ENCODE measurements at places on chromosomes 2 and 18.

- no peaks in the 10 kb centered on the region for H3K27me3 ChIP-seq
- DNase-seq, result no peak
- no peak overlapping the region for H3K27ac ChIP-seq
Measured at GRCh38 chr2:176508374-176508773, 239.1 kb downstream of the MTX2 start.

- no peaks in the 10 kb centered on the region for H3K27me3 ChIP-seq
- no peaks in the 10 kb centered on the region for H3K36me3 ChIP-seq
- H3K27ac ChIP-seq, result peak overlapping the region; percentile 44
- no peaks in the 10 kb centered on the region for H3K4me1 ChIP-seq
Measured at GRCh38 chr2:174965992-174966744, 39.0 kb downstream of the CHN1 start.

DNA sequence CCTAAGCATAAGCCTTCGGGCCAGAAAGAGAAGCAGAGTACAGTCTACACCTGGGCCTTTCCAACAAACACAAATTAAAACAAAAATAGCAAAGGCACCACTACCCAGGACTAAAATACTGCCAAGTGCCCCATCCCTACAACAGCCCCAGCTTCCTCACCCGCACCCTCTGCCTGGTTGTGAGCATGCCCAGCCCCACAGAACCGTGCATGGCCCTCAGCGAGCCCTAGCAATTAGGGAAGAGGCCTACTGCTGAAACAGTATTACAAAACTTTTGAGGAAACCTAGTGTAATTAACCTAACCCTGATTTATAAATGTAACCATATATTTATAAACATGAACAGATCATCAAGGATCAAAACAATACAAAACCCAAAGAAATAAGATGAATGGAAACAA lies 44.2 kb downstream of the FARSB start:
- H3K36me3 ChIP-seq, result peaks cover 13% of the 10 kb centered on the region
- DNase-seq, result no peak
- H3K4me1 ChIP-seq, result no peaks in the 10 kb centered on the region
- H3K27ac ChIP-seq, result no peak overlapping the region
- H3K4me3 ChIP-seq, result no peak overlapping the region

DNA sequence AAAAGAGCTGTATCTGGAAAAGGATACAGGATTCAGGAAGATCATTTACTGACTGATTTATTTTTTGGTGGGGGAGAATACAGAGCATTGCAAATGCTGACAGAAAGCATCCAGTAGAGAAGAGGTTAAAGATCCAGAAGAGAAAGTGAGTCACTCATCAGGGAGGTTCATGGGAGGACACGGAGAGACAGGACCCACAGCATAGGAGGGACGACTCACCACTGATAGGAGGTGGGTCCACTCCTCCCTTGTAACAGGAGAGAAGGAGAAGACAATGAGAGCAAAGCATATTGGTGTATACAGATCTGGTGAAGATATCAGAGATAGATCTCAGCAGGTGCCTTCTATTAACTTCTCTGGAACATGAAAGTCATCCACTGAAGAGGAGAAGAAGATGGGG lies 142.4 kb upstream of the AQP4 start:
- no peak overlapping the region for H3K27ac ChIP-seq
- DNase-seq, result no peak
- H3K36me3 ChIP-seq, result no peaks in the 10 kb centered on the region
- no peaks in the 10 kb centered on the region for H3K27me3 ChIP-seq
- H3K4me3 ChIP-seq, result no peak overlapping the region
- H3K4me1 ChIP-seq, result no peaks in the 10 kb centered on the region

DNA sequence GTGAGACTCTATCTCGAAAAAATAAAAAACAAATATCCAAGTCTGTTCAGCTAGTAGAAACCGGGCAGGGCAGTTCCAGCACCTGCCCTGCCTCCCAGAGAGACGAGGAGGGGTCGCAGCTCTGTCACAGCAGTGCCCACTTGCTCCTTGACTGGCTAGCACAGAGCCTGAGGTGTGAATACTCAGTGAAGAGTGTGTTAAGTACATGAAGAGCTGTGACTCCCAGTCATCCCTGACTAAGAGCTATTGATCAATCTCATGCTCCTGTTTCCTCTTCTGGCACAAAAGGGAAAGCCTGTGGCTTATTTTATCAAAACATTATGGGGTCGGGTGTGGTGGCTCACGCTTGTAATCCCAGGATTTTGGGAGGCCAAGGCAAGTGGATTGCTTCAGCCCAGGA lies 83.0 kb upstream of the FZD7 start:
- H3K27ac ChIP-seq, result no peak overlapping the region
- H3K36me3 ChIP-seq, result no peaks in the 10 kb centered on the region
- no peaks in the 10 kb centered on the region for H3K27me3 ChIP-seq
- no peak overlapping the region for H3K4me3 ChIP-seq
- no peaks in the 10 kb centered on the region for H3K4me1 ChIP-seq

Data from small intestine (tissue), 16 donors.